Pulmonary artery endothelial cell (primary cell): ENCODE measurements at places on chromosomes 5 and 9.

DNA sequence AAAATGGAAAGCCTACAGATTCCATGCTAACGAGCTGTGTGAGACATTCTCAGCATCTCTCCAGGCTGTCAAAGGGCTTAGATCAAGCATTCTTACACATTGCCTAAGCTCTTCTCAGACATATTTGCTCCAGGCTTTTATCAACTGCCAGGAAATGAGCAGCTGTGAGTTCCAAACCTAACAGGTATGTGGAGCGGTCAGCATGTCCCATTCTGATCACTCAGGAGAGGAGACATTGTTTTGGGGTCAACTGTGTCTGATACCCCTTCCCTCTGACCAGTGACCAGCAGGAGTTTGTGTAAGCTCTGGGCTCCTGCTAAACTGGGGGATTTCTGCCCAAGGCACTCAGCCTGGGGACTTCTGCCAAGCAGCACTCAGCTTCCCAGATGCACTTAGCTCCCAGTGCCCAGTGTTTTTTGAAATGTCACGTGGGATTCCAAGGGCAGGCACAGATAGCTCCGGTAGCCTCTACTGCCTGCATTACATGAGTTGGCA is 229.1 kb downstream of the SEC61B start:
- no peak for DNase-seq

- DNase-seq = no peak
Measured at GRCh38 chr9:31541721-31542281, 842.6 kb upstream of the ACO1 start.

DNA sequence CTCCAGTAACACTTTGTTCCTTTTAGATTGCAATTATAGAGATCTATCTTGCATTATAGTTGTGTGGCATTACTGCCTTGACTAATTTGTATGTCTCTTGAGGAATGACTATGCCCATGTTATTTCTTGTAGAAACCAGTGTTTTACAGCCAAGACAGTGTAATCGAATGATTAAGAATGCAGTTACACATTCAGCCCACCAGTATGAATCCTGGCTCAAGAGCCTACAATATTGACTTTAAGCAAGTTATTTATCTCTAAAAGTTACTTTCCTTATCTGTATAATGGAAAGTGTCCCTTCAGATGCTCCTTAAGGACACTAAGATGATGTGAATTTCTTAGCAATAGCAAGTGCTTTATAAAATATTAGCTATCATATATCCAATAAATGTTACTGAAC is 9.7 kb upstream of the SNX24 start:
- DNase-seq = no peak

GRCh38 chr5:126501448-126501847 is 78.2 kb downstream of the GRAMD2B start:
- no peak for DNase-seq

- no peak for DNase-seq
Measured at GRCh38 chr5:89232139-89232603, 349.2 kb upstream of the MEF2C start.

DNA sequence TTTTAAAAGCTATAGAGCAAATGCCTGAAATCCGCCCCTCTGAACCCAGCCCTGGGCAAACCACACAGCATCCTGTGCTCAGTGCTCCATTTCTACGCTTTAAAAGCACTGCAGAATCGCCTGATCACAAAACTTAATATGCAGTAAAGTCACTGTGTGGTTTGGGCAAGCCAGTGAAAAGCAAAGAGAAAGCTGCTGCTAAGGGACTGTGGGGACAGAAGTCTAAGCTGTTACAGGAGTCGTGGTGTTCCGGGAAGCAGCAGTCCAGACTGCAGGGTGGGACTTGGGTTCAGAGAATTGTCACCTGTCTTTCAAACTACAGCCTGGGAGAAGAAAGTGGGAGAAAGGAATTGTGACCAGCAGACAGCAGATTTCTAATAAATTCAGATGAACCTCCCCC is 8.2 kb downstream of the RAPGEF1 start:
- no peak for DNase-seq

- no peak for DNase-seq
Measured at GRCh38 chr9:77957652-77958051, 74.0 kb downstream of the GNAQ start.

GRCh38 chr5:179127136-179128040 is 67.2 kb downstream of the ZNF354C start:
- DNase-seq = no peak

GRCh38 chr5:671459-672328 is 21.5 kb downstream of the TPPP start:
- DNase-seq = no peak

DNA sequence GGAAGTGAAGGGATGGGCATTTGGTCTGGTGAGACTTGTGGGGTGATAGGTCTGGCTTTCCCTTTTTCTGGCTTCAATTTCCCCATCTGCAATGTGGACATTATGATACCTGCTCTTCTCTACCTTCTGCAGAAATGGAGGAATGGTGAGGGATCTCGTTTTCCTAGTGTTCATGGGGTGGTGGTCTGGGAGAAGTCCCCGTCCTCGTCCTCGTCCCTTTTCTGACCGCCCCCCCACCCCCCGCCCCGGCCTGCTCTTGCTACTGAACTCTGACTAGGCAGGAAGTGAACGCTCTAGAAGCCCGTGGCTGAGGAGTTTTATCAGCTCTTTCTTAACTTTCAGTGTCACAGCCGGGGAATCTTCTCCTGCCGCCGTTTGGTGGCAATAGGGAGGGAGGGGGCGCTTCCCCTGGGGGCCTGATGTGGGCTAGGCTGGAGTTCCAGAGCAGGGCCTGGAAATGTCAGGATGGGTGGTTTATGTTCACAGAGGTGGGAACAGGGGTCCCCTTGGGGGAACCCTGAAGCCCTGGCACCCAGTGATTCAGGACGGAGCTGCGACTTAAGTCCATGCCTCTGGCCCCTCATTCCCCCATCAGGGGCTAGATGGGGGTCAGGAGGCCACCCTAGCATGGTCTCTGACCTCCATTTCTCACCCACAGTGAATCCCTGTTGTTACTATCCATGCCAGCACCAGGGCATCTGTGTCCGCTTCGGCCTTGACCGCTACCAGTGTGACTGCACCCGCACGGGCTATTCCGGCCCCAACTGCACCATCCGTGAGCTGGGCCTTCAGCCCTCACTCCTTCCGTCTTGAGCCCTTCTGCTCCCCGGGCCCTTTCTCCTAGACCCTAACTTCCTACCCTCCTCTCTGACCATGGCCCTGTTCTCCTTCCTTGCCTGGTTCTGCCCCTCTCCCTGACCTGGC is 6.7 kb downstream of the PTGS1 start:
- no peak for DNase-seq

GRCh38 chr9:17772223-17772622 is 193.4 kb downstream of the SH3GL2 start:
- DNase-seq = no peak

DNA sequence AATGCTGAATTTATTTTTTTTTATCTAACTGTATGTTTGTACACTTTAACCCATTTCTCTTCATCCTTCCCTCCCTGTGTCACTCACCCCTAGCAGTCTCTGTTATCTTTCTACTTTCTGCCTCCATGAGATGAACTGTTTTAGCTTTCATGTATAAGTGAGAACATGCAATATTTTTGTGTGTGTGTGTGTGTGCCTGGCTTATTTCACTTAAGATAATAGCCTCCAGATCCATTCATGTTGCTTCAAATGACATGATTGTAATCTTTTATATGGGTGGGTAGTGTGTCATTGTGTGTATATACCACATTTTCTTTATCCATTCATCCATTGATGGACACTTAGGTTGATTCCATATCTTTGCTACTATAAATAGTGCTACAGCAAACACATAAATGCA is 1023.9 kb downstream of the TLE1 start:
- no peak for DNase-seq

DNA sequence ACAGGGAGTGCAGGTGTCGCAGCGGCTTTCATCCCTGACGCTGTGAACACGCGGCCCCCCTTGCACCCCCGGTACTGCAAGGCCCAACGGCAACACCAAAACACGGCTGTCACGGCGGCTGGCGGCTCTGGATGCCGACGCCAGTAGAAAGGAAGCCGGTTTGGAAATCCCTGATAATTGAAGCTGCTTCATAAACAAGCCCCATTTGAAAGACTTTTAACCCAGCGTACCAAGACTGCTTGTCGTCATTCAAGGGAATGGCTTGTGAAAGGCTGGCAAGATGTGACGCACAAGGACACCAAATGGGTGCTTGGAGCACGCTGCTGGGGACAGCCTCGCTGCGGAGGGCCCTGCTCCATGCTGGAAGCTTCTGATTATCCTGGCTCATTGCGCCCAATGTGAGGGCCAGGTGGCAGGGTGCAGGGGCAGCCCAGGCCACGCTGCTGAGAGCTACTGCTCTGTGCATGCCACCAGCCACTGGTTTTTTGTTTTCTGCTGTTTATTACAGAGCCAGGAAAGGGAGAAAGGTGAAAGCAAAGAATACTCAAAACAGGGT is 63.1 kb downstream of the GTF3C4 start:
- no peak for DNase-seq

DNA sequence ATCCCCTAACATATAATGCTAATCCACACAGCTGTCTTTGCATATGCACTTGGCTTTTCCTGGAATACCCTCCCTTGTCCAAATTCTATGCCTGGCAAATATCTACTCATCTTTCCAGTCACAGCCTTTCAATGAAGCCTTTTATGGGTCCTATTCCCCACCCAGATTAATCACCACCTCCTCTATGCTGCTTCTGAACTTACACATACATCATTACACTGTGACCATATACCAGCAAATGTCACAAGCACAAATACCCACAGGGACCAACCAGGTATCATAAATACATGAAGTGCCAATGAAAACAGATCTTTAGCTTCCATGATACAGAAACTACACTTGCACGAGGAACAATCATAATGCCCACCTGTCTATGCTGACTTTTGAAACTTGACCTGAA is 22.3 kb downstream of the LPAR1 start:
- no peak for DNase-seq
